Common myeloid progenitor, CD34-positive (primary cell): ENCODE measurements at places on chromosomes 6 and 20.

- DNase-seq = no peak
Observed at GRCh38 chr6:79230149-79230548, 4.3 kb downstream of the HMGN3 start.

GRCh38 chr6:36312854-36313648, 23.6 kb downstream of the BNIP5 start:
- DNase-seq = peak; percentile 75

GRCh38 chr6:45812922-45813321, 202.7 kb downstream of the CLIC5 start:
- no peak for DNase-seq

GRCh38 chr20:1941226-1941625, 46.0 kb downstream of the SIRPA start:
- DNase-seq = no peak

DNA sequence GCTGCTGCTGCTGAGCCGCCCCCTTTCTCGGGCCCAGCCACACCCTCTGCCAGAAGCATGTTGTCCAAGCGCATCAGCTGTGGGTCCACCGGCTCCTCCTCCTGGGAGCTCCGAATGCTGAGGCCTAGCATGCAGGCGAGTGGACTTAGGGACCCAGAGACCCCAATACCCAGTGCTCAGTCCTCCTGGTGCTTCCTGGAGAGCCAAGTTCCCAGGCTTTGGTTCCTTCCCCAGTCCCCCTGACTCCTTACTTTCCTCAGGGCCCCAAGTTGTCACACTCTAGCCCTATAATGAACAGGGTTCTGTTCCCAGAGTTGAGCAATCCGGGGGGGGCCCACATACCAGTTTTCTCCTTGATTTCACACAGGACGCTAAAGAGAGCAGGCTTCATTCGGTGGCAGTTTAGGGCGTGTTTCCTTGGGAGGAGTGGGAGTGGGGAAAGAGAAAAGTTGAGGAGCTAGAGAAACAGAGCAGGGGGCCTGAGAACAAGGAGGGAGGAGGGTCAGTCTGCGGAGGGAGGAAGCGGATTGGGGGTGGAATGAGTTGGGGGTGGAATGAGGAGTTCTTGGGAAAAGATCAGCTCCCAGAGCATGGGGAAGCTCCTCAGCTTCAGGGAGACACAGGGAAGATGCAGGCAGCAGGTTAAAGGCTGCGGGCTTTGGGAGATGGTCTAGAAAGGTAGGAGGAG, 1.5 kb downstream of the PBX2 start:
- no peak for DNase-seq

DNA sequence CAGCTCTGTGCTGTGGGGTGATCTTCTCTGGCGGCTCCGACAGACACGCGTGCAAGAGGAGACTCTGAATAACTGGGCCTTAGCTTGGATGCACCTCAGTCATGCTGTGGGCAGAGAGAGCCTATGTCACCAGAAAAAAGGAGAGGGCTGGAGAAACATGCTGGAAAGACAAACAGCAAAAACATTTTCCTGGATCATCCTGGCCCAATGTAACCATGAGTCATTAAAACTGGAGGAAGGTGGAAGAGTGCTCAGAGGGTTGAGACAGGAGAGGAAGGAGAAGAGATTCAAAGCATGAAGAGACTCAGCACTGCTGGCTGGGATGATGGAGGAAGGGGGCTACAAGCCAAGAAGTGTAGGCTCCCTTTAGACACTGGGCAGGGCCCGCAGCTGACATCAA, 292.0 kb downstream of the CDH26 start:
- no peak for DNase-seq

GRCh38 chr6:41049521-41049920, 3.5 kb upstream of the APOBEC2 start:
- DNase-seq = no peak

- no peak for DNase-seq
Observed at GRCh38 chr6:8237668-8238067, 135.3 kb upstream of the EEF1E1 start.

DNA sequence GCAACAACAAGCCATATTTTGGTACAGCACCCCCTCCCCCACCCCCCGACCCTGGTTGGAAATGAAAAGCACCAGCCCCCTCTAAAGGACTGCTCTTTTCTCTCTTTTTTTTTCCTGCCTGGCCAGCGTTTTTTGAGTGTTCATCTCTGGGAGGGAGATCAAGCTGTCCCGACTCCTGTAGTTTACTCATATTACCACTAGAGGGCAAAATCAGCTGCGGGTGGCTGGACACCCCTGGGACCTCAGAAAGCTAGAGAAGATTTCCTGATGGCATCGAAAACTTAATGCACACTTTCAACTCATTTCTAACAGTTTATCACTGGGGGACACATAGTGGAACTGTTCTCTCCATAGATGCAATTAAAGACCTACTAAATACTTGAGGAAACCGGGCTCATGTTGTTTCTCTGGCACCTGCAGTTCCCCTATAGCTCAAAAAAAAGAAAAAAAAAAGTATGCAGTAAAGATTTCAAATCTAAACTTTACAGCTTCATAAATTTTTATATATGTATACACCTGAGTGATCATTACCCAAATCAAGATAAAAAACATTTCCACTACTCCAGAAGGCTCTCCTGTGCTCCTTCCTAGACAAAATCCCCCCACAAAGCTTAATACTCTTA, 24.4 kb downstream of the CNBD2 start:
- DNase-seq = peak; percentile 76

DNA sequence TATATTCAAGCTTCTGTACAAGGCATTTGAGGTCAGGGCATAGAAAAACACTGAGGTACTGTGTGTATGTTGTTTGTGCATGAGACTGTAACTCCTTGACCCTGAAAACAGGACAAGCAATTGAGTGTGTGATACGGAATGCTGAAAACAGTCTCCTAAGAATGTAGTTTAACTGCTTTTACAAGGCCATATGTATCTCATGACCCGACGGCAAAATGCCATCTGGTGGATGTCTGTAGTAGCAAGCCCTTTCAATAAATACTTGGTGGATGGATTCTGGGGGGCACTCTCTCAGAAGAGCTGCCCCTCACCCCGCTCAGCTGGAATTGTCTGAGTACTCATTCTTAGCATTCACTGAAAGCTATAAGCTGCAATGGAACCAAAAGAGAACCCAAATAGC, 69.3 kb upstream of the EYS start:
- DNase-seq = no peak

DNA sequence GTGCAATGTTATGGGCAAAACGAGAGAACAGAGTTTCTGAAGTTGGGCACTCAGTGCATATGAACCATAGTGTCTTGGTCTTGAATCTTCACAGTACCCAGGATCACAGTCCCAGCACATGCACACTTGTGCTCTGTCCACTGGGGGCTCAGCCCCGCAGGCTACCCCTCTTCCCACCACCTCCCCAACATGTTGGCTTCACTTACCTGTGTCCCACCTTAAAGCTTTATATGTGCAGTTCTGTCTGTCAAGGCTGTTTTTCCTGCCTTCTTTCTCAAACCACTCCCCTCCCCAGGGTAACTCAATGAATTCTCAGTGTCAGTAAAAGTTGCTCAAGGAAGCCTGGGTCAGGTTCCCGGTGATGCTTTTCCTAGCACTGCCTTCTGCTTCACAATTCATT, 129.9 kb downstream of the DOK5 start:
- DNase-seq = no peak

DNA sequence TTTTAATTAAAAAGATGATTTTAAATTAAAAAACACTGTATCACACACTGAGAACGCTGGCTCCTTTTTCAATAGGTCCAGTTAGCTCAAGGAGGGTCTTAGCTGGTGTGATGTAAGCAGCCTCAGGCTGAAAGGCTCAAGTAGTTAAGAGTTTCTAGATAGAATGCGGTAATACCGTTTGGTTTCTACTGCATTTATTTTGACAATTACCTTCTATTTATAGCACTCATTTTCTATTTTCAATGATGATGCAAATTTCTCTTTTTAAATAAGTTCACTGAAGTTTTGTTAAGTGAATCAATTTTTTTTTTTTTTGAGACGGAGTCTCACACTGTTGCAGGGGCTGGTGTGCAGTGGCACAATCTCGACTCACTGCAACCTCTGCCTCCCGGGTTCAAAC, 87.1 kb downstream of the PREX1 start:
- DNase-seq = no peak

DNA sequence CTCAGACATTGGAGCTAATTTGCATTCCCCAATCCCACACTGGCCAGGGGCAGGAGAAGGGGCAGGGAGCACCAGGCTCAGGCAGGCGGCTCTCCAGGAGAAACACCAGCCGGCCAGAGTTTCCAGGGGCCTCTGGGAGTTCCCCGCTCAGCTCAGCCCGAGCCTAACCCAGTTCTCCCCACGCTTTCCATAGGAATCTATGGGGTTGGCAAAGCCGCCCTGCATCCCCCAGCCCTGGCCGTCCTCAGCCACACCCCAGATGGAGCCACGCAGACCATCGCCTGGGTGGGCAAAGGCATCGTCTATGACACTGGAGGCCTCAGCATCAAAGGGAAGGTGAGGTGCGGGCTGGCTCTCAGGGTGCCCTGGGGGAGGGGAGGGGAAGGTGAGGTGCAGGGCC, 8.2 kb downstream of the NPEPL1 start:
- no peak for DNase-seq

DNA sequence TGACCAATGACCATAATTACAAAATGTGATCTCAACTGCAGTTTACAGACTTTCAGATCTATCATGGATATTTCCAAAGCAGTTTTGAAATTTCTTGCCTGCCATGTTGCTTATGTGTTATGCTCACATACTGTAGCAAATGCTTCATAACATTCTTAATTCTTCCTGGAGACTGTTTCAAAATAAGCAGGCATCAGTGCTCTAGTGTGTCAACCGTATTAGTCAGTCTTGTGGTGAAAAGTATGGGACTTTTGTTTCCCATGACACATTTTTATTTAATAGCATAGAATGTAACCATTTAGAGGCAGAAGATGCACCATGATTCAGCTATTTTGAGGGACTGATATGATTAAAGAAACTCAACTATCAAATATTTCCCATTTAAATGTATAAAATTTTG, 1.7 kb downstream of the POPDC3 start:
- peak; percentile 21 for DNase-seq

DNA sequence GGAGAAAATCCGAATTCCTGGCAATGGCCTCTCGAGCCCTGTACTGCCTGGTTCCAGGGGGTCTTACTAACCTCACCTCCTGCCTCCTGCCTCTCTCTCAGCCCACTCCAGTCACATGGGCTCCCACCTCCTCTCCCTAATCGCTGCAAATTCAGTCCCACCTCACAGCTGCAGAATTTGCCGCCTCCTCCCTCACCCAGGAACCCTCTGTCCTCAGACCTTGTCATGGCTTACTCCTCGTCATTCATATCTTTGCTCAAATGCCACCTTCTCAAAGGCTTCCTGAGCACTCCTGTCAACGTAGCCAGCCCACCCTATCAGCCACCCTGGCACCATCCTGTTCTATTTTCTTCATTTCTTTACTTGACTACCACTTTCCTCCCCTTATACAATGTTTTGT, 89.0 kb downstream of the SLC2A10 start:
- no peak for DNase-seq

DNA sequence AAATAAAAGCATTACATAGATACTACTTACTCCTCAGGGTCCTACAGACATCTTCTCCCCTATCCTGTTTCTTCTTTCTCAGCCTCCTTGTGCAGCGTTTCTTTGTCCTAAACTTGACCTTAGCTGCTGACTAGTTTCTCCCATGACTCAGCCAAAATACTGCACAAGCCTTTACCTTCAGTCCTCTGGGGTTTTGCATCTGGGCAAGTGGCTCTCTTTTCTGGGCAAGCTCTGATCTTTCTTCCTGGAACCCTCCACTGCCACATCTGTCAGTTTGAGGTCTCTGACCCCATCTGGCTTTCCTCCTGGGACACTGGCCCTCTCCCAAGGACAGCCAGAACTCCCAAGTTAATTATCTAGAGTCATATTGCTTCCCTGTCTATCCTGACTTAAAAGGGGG, 838.4 kb downstream of the DHX35 start:
- DNase-seq = no peak

- DNase-seq = no peak
Observed at GRCh38 chr6:156877126-156877863, 100.1 kb downstream of the ARID1B start.

DNA sequence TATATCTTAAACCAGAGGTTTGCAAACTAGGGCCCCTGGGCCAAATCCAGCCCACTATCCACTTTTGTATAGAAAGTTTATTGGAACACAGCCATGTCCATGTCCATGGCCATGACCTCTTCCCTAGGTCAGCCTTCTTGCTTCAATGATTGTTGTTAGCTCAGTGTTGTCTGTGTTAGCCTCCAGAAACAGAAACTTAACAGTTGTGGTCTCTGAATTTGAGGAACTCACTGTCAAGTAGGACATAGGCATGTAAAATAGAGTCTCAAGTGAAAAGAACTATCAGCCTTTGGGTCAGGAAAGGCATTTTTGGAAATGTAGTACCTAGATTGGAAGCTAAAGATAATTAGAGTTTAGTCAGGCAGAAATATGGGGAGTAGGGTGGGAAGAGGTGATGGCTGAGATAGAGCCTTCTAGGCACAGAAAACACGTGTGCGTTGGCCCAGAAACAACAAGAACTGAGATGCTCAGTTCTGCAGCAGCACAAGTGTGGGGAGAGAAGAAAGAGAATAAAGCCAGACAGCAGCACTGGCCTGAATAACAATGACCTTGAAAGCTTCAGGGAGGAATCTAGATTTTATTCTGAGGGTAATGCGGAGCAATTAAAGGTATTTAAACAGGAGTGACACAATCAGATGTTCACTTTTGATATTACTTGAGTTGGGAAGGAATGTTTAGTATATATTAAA, 87.0 kb upstream of the OLIG3 start:
- peak; percentile 16 for DNase-seq

DNA sequence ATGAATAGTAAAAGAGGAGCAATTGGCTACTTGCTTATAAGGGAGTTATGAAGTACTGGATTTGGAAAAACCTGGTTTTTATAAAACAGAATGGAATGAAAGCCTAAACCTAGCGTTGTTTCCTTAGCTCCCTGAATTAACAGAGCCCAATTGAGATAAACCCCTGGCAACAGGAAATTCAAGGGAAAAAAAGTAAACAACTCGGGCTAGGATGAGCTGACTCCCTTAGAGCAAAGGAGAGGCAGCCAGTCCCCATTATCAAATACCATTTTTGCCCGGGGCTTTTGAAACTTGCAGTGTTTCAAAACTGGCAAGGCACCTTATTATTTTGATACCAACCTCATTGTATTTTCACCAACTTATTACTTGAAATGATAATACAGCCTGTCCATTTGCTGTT, 587.5 kb downstream of the CD109 start:
- no peak for DNase-seq

DNA sequence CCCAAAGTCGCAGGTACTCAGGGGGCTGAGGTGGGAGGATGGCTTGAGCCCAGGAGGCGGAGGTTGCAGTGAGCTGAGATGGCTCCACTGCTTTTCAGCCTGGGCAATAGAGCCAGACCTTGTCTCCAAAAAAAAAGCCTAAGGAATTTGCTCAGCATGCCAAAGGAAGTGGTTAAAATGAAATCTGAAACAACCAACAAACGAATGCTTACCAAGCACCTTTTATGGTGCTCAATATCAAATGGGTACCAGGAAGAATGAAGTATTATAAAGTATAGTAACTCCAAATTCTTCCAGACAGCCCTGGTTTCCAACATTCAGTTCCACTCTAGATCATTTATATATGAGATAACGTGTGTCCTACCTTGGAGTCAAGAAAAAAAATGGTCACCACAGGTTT, 14.0 kb downstream of the GMDS start:
- no peak for DNase-seq
